PC-9 (cell line): ENCODE measurements at places on chromosomes 7 and 10.

GRCh38 chr7:104962781-104963180, 51.2 kb upstream of the KMT2E start:
- no peak for DNase-seq

GRCh38 chr10:58833771-58834561, 321.3 kb downstream of the BICC1 start:
- DNase-seq, result no peak

- DNase-seq, result no peak
Observed at GRCh38 chr7:158028971-158029370, 558.7 kb downstream of the PTPRN2 start.

DNA sequence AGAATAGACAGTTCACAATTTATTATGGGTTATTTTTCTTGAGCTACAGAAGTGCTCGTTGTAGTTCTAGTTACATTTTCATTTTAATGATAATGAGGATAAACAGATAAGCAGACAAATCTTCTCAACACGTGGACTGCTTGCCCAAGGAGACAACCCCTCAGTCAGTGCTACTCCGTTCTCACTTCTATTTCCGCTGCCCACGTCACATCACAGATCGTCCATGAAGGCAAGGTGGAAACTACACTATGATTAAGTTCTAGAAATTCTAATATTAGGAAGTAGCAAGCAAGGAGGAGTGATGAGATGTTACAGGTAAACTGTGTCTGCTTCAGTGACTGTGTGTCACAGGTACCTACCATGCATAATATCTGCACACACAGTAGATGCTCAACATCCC, 210.5 kb downstream of the CHCHD3 start:
- DNase-seq, result no peak

GRCh38 chr10:24446739-24447138, 237.8 kb downstream of the KIAA1217 start:
- DNase-seq, result peak; percentile 56

DNA sequence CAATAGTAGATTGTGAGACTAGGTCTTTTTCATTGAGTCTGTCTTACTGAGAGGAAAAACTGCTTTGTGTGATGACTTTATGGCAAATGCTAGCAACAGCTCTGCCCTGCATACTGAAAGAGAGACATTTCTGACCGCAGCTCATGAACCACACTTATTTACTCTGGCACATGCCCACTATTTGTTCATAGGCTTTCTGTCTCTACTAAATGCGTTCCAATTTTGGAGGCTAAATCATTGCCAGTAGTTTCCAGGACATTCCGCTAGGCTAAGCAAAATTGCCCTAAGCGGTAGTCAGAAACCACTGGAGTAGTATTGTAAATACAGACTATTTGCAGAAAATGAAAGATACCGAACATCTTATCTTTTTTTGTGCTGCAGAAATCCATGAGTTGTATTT, 55.6 kb upstream of the DLX6 start:
- DNase-seq, result no peak

DNA sequence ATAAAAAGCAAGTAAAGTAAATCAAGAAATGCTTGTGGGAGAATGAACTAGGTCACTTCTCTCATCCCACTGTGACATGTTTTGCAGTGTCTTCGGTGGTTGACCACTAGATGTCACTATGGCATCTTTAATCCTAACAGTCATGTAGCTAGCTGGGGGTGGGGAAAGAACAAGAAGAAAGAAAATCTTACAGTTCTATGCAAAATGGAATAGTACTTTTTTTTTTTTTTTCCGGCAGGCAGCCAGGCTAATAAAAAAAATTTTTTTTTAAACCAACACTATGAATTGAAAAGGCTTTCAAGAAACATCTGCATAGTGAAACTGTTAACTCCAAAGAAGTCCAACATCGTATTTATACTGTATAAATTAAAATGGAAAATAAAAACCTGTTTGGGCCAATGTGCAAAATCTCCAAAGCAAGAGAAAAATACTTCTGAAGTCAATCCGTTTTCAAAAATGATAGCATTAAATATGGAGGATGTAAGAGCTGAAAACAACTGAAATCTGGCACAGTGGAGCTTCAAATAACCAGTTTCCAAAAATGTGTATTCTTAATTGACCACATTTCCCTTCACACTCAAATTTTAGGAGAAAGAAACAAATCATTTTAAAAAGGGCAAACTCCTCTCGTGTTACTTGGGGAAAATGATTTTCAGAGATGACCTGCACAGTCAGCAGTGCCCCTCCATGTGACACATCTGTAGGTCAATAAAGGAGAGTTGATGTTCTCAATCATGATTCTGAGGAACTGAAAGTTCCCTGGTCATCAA, 38.5 kb downstream of the CDK1 start:
- peak; percentile 33 for DNase-seq

DNA sequence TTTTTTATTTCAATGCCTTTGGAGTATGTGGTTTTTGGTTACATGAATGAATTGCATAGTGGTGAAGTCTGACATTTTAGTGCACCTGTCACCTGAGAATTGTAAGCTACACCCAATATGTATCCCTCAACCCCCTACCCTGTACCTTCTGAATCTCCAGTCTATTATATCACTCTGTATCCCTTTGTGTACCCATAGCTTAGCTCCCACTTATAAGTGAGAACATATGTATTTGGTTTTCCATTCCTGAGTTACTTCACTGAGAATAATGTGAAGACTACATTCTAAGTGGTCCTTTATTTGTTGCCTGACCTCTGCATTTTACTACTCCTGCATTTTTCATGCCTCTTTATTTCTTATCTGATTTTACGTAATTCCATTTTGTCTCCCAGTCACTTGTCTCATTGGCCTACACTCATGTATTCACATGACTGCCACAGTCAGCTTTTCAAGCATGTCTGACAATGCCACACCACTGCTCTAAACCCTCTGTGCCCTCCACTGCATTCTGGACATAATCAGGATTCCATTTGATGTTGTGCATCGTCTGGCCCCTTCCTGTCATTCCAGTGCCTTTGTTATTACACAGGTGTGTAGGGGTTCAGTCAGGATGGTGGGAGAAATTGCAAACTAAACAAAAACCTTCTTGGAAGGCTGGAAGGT, 1325.5 kb downstream of the XPNPEP1 start:
- no peak for DNase-seq

GRCh38 chr7:88967432-88967831, 171.9 kb upstream of the TEX47 start:
- no peak for DNase-seq

DNA sequence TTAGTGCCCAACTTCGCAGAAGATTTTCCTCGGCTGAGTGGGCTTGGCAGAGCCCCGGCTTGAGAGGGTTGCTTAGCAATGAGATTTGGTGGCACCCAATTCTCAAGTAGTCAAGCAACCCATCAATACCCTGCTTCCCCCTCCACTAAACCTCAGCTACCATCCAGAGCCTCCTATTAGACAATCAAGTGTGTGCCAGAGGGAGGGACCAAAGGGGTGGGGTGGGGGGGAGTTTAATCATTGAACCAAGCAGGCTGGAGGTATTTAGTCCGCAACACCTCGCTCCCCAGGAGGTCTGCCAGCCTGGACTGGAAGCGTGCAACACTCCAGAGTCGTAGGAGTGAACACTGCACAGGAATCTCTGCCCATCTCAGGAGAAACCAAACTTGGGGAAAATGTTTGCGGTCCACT, at the start of gene HKDC1:
TSS of gene HKDC1 (plus strand) at position 292 of the 411 bp plus-strand sequence. CDS start at position 396, 104 bp downstream.
- DNase-seq, result no peak

GRCh38 chr10:119049361-119049760, 19.8 kb downstream of the NANOS1 start:
- DNase-seq, result no peak

DNA sequence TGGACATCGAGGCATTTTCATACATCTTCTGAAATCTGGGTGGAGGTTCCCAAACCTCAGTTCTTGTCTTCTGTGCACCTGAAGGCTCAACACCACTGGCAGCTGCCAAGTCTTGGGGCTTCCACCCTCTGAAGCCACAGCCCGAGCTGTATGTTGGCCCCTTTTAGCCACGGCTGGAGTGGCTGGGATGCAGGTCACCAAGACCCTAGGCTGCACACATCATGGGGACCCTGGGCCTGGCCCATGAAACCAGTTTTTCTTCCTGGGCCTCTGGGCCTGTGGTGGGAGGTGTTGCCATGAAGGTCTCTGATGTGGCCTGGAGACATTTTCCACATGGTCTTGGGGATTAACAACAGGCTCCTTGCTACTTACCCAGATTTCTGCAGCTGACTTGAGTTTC, 62.1 kb downstream of the INPP5A start:
- no peak for DNase-seq

DNA sequence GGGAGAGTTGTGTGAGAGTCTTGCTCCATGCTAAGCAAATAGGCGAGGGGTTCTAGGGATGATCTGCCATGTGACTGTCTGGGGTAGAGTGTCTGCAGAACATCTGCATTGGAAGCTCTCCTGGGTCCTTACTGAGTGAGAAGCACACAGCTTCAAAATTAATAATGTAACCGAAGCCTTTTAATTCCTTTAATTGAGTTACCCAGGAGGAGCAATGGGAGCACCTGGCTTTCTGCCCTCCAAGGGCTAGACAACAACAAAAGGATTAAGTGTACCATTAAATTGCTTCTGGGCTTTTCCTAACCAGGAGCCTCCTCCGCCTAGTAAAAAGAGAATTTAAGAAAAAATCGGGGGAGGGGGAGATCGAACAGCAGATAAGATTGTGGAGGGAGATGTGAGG, 102.0 kb upstream of the TBX20 start:
- no peak for DNase-seq

GRCh38 chr7:120964088-120964487, 13.5 kb downstream of the ING3 start:
- DNase-seq, result no peak

GRCh38 chr7:105325216-105325904, 63.4 kb downstream of the SRPK2 start:
- no peak for DNase-seq

DNA sequence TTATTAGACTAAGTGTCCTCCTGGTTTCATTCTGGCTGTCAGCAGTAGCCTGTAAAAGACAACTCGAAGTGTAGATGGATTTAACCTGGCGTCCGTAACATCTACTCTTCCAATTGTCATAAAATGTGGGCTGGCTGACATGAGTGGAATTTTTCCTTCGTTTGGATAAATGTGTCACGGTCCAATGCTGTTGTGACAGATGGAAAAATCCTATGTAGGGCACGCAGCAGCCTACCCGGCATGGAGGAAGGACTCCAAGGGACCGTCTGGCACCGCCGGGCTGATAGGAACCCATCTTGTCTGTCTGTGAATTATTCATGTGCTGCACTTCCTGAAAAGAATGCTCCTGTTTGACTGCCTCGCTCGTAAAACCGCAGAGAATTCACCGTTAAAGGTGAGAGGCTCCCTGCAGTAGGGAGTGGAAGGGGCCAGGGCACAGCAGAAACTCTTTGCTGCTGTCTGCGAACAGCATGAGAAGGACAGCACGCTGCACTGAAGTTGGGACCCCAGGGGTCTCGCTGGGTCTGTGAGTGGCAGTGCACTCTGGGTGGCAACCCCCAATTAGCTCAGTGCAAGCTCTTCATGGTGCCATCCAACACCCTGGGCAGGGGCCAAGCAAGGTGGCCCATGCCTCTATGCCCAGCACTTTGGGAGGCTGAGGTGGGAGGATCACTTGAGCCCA, 1.6 kb upstream of the ORAI2 start:
- DNase-seq, result no peak

DNA sequence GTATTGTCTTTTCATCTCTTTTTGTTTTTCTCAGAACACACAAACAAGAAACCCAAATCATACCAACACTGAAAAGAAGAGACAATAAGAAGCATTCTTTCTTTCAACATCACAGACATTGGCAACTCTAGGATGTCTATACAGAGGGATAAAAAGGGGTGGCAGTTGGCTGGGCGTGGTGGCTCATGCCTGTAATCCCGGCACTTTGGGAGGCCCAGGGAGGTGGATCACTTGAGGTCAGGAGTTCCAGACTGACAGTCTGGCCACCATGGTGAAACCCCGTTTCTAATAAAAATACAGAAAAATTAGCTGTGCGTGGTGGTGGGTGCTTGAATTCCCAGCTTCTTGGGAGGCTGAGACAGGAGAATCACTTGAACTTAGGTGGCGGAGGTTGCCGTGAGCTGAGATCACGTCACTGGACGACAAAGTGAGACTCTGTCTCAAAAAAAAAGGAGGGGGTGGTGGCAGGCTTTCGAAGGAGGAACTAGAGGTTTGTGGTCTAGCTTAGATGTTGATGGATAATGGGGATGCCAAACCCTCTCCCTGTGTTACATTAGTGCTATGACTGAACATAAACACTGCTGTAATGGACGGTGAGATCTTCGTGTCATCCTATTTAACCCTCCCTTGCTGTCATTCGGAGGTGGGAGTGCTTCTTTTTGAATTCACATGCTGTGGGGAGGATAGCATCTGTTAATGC, 9.4 kb downstream of the CNNM2 start:
- no peak for DNase-seq

GRCh38 chr7:56291-56913, 136.0 kb upstream of the FAM20C start:
- no peak for DNase-seq

GRCh38 chr7:20532890-20533289, 82.6 kb upstream of the ABCB5 start:
- DNase-seq, result no peak

- no peak for DNase-seq
Observed at GRCh38 chr7:43594020-43594419, 11.1 kb downstream of the STK17A start.

DNA sequence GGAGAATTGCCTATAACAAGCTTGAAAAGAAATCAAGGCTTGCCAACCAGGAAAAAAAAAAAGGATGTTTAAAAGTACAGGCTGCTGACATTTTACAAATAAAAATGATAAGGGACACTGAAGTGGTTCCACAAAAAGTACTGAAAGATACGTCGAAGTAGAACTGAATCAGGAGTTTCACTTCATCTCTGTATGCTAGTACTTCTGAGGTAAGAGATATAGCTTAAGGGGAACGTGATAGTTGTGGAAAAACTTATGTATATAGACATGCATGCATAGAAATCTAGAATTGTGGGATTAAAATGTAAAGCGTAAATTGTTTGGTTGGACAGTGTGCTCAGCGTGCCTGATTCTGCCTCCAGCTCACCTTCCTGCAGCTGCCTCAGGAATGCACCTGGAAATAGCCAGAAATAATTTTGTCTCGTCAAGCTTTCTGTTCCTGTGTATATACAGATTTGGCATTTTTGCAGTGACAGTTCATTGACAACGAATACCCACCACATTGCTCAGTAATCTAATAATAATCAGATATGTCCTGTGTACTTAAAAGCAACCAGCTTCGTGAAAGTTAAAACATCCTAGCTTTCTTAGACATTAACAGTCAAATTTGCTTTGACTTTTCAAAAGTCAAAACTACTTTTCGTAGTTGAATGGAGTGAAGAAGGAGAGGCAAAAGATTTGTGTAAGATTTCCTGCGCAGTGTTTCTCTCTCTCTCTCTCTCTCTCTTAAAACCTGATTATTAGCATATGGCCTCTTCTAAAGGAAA, 1.4 kb downstream of the SOSTDC1 start:
- DNase-seq, result no peak

- no peak for DNase-seq
Observed at GRCh38 chr7:4700577-4701235, 18.6 kb downstream of the FOXK1 start.

DNA sequence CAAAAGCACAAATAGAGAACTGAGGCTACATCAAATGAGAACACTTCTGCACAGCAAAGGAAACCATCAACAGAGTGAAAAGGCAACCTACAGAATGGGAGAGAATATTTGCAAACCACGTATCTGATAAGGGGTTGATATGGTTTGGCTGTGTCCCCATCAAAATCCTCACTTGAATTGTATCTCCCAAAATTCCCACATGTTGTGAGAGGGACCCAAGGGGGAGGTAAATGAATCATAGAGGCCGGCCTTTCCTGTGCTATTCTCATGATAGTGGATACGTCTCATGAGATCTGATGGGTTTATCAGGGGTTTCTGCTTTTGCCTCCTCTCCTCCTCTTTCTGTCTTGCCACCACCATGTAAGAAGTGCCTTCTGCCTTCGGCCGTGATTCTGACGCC, 120.6 kb upstream of the FRMD4A start:
- DNase-seq, result no peak
